ENCODE measurements at places on chromosomes 5 and 9.

- peak; percentile 49 for DNase-seq
These were observed 106.7 kb downstream of the MCTP1 start for GRCh38 chr5:95178046-95178651.

DNA sequence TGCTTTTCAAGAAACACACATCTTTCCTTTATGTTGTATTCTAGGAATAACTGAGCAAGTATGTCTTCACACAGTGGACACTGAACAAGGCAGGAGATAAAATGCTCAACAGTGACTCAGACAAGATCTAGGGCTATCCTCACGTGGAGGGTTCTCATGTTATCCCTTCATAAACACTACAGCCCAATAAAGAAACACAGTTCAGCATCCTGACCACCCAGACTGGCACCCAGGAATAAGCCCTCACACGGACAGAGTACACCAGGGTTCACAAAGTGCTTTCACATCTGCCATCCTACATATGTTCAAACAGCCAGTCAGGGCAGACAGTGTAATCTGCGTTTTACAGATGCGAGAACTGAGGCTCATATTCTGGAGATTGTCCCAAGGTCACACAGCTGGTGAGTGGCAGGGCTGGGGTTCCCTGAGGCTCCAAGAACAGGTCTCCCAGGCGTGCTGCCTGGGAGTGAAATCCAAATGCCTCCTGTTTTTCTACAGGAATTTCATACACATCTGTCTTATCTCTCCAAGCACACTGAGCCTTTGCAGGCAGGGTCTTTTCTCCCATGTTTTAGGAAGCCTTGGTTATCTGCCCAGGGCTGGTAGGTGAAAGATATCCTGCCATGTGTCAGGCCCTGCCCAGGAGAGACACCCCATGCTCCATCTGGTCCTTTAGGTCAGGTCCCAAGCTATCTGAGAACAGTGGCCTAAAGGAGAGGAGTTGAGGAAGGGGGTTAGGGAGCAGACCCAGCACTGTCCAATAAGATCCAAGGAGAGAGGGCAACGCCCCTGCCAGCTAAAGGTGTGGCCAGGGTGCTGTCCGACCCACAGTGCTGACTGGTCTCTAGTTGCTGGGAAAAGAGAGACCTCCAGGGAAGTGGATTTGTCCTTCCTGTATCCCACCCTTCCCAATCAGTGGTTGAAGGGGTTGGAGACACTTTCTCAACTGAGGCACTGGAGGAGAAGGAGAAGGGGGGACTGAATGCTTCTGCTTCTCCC lies 47.9 kb upstream of the XPA start:
- no peak for DNase-seq

DNA sequence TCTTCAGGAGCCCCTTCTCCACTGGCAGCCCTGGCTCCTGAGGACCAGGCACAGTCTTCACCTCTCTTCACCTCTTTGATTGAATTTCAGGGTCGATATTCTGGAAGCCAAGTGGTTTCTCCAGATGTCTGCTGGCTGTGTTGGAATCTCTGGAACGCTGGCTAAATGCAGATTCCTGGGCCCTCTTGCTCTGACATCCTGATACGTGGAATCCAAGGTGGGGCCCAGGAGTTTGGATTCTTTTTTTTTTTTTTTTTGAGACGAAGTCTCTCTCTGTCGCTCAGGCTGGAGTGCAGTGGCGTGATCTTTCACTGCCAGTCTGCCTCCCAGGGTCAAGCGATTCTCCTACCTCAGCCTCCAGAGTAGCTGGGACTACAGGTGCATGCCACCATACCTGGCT lies 26.8 kb upstream of the IER5L start:
- no peak for DNase-seq

DNA sequence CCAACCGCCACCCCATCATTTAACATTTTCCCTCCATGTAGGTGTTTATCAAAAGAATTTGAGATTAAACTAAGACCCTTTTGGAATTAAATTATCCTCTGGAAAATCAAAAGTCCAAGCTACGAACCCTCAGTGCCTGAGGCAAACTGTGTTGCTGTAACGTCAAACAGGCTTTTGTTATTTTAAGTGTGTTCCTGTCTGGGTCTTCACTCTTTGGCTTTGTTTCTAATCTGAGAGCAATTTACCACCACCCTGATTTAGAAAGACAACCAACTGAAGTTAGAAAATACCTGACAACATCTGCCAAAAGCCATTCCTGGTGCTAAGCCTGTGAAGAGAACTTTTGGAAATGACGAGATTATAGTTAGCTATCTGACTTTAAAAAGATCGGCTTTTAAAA lies 199.9 kb downstream of the DIRAS2 start:
- no peak for DNase-seq

DNA sequence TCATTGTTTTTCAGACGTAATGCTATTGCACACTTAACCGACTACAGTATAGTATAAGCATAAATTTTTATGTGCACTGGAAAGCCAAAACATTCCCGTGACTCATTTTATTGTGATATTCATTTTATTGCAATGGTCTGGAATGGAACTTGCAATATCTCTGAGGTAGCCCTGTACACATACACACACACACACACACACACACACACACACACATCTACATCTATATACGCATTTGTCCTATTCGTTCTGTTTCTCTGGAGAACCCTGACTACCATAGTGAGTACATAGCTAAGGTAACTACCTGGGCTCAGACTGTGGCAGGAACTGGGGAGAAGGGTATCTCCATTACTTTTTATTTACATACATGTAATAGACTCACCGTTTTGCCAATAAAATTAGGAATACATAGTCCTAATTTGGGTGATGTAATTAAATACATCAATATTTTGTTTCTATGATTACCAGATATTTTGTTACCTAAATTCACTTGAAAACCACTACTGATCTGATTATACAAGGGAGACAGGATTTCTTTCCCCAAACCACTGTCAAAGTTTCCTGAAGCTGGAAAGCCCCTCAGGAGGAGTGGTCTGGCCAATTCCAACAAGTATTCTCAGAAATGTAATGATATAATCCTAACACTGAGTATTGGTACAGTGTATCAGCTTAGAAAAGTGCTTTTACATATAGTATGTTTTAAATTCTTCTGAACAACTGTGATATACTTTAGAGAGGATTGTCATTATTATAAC lies 74.0 kb upstream of the PLPP1 start:
- DNase-seq, result no peak

- DNase-seq, result no peak
These were observed 244.5 kb upstream of the C9orf72 start for GRCh38 chr9:27817747-27818146.

DNA sequence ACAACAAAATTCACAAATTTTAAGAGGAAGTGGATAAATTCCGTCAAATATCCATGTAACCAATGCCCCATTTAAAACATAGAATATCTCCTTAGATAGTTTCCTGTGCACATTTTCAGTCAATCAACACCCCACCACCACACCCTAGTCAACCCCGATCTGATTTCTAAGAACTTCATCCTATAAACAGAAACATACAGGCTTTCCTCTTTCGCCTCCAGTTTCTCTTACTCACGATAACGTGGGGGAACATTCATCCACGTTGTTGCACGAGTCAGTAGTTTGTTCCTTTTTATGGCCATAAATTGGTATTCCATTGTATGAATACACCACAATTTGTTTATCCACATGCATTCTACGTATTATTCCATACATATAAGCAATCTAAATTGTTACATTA lies 35.6 kb upstream of the TRIO start:
- DNase-seq, result no peak

DNA sequence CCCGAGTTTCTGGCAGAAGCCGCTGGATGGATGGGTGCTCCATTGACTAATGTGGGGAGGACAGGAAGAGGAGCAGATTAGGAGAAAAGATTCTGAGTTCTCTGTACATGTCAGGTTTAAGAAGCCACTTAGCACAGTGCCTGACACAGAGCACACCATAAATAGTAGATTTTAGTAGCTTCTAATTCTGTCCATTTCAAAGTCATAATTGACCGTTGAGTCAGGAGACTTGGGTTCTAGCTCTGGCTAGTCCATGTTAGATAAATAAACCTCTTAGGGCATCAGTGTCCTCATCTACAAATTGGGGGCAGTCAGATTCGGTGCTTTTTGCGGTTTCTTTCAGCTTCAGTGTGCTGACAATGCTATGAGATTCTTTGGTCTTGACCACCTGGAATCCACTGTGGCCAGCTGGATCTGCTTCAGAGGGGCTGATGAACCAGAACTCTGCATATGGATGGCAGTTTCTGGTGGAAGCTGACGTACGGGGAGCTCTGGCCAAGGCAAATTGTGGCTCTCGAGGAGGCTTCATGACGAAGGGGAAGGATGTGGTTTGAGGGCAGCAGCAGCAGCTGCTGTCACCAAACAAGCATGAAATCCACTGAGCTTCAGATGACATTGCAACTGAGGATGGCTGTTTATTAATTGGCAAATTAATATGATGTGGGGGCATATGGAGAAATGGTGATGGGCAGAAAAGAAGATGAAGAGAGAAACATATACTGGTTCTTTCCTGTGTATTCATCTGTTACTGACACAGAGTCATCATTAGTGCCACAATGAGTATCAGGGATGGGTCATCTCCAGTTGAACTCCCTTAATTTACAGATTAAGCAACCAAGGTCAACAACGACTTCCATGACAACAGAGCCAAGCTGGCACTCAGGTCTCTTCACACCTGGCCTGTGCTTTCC lies 134.4 kb downstream of the AOPEP start:
- DNase-seq, result no peak

- peak; percentile 66 for DNase-seq
These were observed 38.1 kb upstream of the STARD4 start for GRCh38 chr5:111550282-111551020.

- no peak for DNase-seq
These were observed 4.4 kb upstream of the TMEM268 start for GRCh38 chr9:114606597-114607207.

- DNase-seq, result no peak
These were observed 90.0 kb downstream of the DOCK8 start for GRCh38 chr9:304519-305185.

DNA sequence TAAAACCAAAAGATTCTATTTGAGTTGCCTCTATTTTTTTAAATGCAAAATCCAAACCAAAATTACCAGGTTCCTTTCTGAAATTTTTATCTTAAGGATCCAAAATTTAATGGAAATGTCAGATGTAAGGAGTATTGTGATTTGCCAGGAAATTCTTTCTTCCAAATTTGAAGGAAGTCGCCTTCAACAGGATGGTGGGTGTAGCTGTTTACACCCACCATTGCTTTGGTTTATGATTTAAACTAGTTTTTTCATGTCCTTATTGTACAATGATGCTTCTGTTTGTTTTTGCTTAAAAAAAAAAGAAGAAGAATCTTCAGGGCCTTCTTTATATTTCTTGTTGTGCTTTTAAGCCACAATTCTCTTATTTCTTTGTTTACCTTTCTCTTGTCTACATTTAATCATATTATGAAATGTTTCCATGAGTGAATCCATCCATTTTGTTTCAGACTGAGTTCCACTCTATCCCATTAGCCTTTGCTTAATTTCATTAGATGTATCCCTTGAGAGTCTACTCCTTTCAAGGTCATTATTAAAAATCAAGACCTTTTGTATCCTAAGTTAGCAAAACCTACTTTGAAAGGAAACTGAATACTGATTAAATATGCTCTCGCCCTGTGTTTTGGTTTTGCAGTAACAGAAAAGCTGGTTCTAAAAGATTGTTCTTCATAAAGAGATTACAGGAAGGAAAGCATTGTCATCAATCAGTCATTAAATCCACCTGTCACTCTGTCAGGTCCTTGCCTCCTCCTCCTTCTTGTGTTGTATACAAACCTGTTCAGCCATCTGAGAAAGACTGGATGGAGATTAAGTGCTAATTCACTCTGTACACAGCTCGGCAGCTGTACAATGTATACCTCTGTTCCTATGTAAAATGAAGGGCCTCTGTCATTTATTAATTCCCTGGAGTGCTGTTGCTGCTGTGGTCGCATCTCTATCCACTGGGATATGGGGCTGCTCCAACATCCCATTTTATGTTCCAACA lies 45.5 kb upstream of the SLC2A8 start:
- DNase-seq, result no peak

DNA sequence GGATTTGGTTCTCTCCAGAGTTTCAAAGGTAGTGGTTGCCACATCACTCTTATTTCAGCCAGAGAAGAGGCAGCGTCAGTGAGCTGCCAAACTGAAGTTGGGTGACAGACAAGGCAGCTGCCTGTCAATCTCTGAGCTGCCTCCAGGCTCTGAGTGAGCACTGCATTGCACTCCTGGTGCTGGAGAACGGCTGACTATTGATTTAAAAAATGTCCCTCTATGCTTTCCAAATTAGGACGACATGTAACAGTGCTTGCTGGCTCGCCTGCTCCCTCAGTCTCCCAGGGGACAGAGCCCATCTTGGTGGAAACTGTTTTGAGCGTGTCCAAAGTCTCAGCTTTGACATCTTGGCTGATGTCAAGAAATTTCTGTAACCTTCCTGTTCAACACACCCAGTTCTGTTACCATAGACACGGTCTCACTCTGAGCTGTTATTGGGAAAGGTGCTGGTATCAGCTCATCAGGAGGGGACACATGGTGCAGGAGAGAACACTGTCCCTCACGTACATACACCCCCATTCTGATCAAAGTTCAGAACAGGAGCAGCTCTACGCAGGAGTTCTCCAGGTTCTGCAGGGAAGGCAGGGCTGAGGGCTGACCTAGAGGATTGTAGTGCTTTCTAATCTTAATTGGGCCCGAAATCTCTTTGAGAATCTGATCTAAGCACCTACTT lies 15.7 kb downstream of the PCDH12 start:
- peak; percentile 32 for DNase-seq

- no peak for DNase-seq
These were observed 2.5 kb downstream of the FEM1C start for GRCh38 chr5:115542086-115542485.

DNA sequence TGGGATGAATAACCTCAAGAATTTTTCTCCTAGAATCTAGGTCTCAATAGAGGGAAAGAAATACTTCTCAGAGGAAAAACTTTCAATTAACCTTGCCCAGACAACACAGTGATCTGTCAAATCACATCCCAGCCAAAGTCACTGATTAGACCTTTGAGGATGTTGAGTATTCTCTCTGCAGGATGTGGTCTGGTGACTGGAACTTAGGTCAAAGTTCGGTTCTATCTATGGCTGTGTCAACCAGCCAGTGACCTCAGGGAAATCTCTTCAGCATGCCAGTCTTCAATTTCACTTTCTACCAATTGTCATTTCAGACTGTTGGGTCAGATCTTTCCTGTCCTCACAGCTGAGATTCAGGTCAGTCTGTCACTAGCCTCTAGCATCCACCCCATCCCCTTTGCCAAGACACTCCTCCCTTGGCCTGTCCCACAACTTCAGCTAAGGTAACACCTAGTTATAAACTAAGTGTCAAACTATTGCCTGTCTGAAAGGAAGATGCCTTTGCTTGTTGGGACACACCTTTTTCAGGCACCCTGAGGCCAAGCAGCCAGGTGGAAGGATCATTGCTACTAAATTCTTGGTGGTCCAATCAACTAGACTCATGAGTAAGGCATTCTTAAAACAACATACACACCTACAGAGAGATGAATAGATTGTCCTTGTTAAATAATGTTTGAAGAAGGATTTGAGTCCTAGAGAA lies 156.3 kb upstream of the FST start:
- DNase-seq, result no peak

DNA sequence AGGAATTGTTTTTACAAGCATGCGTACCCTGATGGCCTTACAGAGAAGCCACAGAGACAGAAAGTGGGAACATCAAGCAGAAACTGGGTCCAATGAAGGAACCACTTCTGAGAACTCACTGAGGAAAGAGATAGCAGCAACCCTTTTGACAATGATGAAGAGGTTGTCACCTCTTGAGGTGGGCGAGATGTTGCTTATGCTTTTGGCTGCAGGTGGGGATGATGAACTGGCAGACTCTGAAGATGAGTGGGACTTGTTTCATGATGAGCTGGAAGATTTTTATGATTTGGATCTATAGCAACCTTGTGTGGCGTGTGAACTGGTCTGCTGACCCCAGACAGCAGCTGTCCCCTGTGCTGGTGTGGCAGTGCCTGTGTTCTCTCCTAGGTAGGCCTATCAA lies 50.9 kb downstream of the ZNF510 start:
- no peak for DNase-seq
